Keratinocyte (primary cell): ENCODE measurements at places on chromosomes 7 and 10.

DNA sequence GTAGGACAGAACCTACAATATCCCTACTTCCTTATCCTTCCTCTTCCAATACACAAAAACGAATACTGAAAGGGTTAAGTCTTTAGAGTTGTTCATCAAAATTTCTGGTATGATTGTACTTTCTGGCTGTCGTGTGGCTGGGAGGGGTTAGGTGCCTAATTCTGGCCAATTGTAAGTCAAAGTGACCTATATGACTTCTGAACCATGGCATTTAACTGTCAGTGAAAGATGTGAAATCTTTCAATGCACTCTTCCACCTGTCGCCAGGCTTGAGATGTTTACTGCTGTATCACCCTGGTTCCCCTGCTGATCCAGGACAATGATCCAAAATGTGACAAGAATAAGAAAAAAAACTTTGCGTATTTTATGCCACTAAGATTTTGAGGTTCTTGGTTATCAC is 20.8 kb downstream of the EPC1 start:
- H3K36me3 ChIP-seq: no peaks in the 10 kb centered on the region
- no peak for DNase-seq
- H3K27ac ChIP-seq: no peak overlapping the region

DNA sequence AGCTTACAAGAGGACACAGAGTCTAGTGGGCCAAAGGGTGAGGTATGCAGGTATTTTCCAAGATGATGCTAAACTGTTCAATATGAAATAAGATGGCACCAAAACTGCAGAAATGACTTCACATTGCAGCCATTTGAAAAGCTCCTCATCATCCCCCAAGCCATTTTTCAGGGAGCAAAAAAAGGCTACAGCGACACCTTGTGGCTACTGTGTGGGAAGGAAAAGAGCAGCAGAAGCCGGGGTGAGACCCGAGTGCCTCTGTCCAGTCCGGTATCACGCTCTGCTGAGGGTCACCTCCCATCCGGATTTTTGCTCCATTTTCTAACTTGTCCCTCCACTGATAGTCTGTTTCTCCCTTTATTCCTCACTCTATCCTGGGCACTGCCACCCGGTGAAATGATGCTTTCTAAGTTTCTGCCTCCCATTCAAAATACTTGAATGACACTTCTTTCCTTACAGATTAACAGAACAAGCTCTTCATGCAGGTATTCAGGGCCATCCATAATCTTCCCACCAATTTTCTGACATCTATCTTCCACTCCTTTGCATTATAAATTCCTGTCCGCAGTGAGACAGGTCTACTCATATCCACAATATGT is 220.2 kb downstream of the DGKI start:
- no peak for DNase-seq
- peaks cover 2% of the 10 kb centered on the region for H3K27me3 ChIP-seq
- no peak overlapping the region for H3K27ac ChIP-seq
- no peaks in the 10 kb centered on the region for H3K4me1 ChIP-seq

GRCh38 chr10:133455611-133456031 is 1.9 kb downstream of the SCART1 start:
- H3K36me3 ChIP-seq: no peaks in the 10 kb centered on the region

- H3K4me1 ChIP-seq: no peaks in the 10 kb centered on the region
- no peak overlapping the region for H3K27ac ChIP-seq
- H3K4me3 ChIP-seq: no peak overlapping the region
- H3K27me3 ChIP-seq: no peaks in the 10 kb centered on the region
- no peak for DNase-seq
These were observed 177.4 kb downstream of the SFMBT2 start for GRCh38 chr10:7233259-7233991.
